ENCODE measurements at places on chromosomes 5 and 9.

- peak; percentile 28 for DNase-seq
These were observed 1.8 kb downstream of the UBAP2 start for GRCh38 chr9:34046784-34047379.

- DNase-seq: no peak
These were observed 9.3 kb upstream of the PFDN1 start for GRCh38 chr5:140312067-140312790.

DNA sequence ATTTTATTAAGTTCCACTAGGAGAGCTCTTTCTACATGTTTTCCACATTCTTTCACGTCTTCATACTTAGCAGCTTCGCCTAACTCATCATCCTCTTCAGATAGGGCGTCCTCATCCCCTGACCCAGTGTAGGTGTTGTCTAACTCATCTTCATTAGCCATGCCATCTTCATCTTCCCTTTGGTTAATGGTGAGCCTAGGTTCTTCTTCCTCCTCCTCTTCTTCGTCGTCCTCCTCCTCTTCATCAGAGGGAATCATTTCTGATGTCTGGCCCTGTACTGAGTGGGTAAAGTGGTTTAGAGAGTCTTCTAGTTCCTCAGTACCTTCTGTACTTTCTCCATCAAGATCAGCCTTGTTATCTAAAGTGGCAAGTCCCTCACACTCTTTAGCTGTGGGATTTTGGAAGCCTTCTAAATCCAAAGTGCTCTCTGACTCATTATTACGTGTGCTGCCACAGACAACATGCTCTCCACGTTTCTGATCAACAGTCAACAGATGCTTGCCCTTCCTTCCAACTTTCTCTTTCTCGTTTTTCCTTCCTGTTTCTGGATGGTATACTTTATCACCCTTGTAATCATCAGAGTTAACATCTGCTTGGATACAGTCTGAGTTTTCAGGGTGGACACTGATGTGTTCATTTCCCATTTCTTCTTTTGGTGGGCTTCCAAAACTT lies 31.1 kb downstream of the TUT7 start:
- DNase-seq: no peak

- DNase-seq: no peak
These were observed 50.1 kb upstream of the RETREG1 start for GRCh38 chr5:16666883-16667398.

GRCh38 chr9:112274600-112274999 lies 58.8 kb downstream of the PTBP3 start:
- no peak for DNase-seq

GRCh38 chr5:124332273-124332672 lies 414.2 kb downstream of the ZNF608 start:
- no peak for DNase-seq

Measured in DND-41 (cell line).